ENCODE measurements at places on chromosomes 4 and X.
A peak's percentile ranks its signal among the peaks of the same experiment; 100 is the strongest.

GRCh38 chr4:15965325-15965724, 2.4 kb upstream of the FGFBP2 start:
- DNase-seq = no peak

DNA sequence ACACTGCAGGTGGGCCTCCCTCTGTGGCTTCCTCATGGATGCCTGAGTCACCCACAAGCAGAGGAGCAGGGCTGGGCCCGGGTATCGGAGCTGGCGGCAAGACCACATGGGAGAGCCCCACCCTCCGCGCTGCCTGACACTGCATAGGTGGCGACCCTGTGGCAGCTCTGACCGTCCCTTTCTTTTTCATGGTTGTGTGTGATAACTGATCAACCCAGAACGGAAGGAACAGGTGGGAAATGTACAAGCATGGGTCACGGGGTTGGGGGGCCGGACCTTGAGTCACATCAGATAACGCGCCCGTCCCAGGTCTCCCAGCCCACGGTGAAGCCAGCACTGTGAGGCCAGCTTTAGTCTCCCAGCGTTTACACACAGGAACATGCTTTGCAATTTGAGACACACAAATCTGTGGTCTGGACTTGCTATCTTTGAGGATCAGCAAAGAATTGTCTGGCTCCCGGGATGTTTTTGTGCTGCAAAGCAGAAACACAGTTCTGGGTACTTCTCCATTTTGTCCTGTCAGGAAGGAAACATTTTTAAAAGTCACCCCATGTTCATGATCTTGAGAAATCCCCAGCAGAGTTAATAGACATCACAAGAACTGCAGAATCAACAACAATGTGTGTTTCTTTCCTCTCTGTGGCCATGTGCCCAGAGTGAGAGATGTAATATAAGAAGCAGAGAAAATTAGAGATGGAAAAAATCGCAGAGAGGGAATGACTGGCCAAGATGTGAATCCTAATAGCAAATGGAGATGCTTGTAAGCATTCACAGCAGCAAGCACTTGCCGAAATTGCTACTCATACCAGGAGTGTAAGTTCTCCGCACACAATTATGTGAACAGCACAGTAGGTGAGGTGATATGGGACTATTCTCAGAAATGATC, 70.1 kb upstream of the CBR4 start:
- DNase-seq = no peak

DNA sequence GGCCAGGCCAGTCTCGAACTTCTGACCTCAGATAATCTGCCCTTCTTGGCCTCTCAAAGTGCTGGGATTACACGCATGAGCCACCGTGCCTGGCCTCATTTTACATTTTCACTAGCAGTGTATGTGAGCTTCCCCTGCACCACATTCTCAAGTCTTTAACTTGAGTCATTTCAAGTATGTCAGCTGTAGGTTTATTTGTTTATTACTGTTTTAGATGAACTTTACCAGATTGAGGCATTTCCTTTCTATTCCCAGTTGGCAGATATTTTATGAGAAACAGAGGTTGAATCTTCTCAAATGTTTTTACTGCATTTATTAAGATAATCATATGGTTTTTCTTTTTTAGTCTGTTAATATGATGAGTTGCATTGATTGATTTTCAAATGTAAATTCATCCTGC, 114.6 kb upstream of the SH3RF1 start:
- DNase-seq = no peak

DNA sequence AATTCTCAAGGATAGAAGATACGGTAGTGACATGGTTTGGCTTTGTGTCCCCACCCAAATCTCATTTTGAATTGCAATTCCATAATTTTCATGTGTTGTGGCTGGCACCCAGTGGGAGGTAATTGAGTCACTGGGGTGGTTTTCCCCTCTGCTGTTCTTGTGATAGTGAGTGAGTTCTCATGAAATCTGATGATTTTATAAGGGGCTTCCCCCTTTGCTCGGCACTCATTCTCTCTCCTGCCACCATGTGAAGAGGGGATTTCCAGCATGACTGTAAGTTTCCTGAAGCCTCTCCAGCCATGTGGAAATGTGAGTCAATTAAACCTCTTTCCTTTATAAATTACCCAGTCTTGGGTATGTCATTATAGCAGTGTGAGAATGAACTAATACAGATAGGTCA, 8.5 kb upstream of the SPANXN4 start:
- DNase-seq = no peak

DNA sequence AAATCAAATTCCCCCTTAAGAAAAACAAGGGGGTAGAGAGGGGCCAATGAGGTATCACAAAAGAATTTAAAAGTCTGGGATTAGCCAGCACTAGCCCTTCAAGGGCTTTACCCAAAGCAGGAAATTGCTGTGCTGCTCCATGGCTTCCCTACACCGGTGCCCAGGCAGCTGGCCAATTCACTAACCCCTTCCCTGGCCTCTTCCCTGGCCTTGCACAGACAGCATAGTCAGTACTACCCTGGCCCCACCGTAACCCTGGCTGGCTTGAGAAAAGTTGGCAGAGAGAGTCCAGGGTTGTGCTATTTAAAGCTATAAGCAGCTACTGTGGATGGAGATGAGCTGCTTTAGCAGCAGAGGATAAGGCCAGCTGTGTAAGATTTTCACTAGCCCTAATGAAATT, 43.1 kb downstream of the ADAMTS3 start:
- DNase-seq = no peak

DNA sequence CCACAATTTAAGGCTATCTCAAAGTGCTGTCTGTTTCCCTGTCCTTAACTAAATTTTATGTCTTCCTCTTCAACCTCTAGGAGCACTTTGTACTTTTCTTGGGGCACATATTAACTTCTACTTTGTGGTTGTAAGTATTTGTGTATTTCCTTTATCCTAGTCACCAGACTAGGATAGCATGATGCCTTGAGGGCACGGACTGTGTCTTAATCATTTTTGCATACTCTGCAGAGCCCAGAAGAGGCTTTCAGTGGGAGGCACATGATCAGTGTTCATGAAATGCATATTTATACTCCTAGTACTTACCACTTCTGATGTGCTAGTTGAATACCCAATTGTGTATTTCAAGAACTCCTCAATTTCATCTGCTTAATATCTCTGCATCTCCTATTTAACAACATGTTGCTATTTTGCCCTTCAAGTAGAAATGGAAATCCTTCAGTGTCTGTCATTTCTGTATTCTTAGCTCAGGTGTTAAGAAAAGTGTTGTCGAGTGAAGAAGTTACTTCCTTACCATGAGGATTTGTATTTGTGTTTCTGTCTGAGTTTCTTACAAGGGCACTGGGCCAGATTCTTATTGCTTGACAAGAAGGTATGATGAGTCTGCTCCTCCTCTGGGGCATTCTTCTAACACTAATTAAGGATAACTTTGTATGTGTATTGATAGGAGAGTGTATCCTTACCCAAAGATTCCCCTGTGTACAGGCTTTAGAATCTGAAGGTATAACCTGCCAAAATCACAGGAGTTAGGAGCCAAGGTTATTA, 28.3 kb upstream of the PGRMC2 start:
- DNase-seq = no peak

- DNase-seq = no peak
These were observed 1.4 kb downstream of the AREG start for GRCh38 chr4:74446193-74446868.

GRCh38 chr4:185119927-185120630, 23.0 kb upstream of the SLC25A4 start:
- DNase-seq = no peak

GRCh38 chrX:119790977-119791436, 423 bp downstream of the RPL39 start:
- DNase-seq = peak; percentile 9

DNA sequence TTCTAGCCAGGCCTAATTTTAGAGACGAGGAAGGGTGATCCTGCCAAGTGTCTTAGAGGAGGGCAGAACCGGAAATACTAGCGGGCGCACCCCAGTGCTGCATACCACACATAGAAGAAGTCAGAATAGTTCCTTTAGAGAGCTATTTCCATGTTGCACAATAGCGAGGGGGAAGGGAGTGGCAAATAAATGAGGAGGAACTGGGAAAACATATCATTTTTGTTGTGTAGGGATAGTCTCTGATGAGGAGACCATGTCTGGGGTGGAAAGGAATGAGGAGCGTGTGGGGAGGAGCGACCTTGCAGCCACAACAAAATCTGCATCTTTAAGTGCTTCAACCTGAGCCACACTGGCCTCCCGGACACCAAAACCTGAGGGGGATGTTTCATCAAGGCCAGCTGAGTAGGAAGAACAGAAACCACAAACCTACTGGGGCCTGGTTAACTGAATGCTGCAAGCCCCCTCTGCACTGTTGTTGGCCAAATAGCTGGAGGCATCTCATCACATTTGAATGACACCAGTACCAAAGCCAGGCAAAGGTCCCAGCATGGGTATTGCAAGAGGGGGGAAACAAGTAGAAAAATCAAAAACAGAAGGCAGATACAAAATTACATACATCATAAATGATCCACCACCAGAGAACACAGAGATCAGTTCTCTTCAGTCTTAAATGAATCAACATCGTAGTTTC, 26.7 kb upstream of the C1QTNF7 start:
- DNase-seq = no peak

GRCh38 chrX:28273736-28274135, 292.5 kb upstream of the DCAF8L1 start:
- no peak for DNase-seq

GRCh38 chr4:123976285-123976684, 579.7 kb downstream of the SPRY1 start:
- no peak for DNase-seq

GRCh38 chrX:53831662-53832635, 145.4 kb upstream of the HUWE1 start:
- no peak for DNase-seq

DNA sequence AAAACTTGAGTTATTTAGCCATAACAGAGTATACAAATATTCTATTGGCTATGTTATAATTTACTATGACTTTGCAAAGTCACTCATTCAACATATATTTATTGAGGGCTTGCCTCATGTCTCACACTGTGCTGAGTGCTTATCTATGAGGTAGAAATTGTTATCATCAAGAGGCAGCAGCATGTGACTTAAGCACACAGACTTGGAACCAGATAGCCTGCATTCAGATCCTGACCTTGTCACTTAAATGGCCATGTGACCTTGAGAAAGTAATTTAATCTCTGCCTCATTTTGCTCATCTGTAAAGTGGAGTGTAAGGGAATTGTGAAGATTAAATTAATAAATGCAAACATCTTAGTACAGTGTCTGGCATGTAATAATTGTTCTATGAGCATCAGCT, 10.1 kb upstream of the EXOSC9 start:
- no peak for DNase-seq

GRCh38 chrX:3811331-3812311, 98.2 kb upstream of the PRKX start:
- no peak for DNase-seq

GRCh38 chrX:129111081-129111798, 412.1 kb downstream of the SMARCA1 start:
- DNase-seq = no peak

- DNase-seq = no peak
These were observed 66.5 kb downstream of the CHRNA9 start for GRCh38 chr4:40401631-40402030.

DNA sequence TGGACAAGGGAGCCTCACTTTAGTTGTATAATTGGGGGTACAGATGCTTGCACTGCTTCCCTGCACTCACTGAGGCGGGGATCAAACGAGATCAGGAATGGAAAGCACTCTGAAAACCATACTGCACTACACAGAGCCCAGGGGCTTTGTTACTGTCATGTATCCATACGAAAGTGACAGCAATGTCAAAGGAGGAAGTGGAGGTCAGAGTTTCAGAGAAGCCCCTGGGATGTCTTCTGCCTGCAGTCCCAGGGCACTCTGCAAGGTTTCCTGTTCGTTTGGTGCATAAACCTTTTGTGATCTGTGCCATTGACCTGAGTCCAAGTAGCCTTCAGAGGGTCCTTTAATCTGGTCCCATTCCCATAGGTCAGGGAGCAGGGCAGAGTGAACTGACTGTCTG, 31.2 kb downstream of the RNF175 start:
- DNase-seq = no peak

DNA sequence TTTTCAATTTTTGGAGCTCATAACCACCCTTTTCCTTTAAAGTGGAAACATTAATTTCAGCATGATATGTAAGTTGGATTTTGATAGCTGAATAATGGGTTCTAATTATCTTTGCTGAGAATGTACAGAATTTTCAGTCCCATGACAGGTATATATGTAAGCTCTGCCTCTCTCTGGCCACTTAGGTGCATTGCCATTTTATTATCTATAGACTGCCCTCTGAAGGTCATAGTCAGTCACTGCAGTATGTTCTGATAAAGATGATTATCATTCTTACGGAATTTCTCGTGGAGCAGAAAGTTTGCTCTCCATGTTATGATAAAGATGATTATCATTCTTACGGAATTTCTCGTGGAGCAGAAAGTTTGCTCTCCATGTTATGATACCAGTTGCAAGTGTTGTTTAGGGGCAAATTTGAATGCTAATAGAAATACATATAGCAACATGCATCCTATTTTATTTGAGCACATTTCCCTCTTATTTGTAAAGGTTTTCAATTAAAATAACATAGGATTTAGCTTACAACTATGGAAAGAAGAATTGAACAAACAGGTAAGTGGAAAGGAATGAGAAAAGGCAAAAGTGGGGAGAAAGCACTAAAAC, 10.4 kb downstream of the AFP start:
- no peak for DNase-seq

GRCh38 chr4:110197529-110198042, 829 bp downstream of the ELOVL6 start:
- DNase-seq = peak; percentile 20

- DNase-seq = peak; percentile 94
These were observed at the start of gene SLC25A4 for GRCh38 chr4:185142912-185143600. SLC25A4 (plus strand) TSS chr4:185143266; CDS start chr4:185143373, 107 bp downstream.

DNA sequence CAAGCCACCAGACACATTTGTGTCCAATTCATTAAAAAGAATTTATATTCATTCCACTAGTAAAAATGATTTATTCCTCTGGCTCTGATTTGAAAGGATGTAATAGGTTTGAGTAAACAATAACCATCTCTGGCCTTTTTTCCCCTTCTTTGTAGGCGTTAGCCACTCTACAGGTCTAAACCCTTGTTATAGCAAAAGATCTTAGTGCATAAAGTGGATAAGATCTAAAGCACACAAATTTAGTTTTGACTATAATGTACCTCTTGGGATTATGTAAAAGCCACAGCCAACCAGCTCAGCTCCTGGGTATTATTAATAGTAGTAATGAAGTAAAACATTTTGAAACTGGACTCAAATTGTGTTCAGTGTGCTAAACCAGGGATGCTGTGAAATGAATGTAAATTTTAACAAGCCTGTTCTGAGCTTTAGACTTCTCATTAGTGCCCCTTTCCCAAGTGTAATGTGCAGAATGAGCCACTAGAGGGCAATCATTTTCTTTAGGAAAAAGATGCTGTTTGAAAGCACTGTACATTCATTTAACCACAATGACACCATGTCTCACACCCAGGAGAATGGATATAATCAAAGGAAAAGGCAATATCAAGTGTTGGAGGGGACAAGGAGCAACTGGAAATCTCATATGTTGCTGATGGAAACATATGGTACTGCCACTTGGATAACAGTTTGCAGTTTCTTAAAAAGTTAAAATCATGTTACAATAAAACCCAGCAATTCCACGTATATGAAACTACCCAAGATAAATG, 69.7 kb downstream of the KLHL8 start:
- DNase-seq = peak; percentile 38

GRCh38 chr4:168667376-168667775, 170.5 kb downstream of the PALLD start:
- no peak for DNase-seq

Measured in progenitor cell of endocrine pancreas (in vitro differentiated cells).